Activated CD4-positive, CD25-positive, alpha-beta regulatory T cell (primary cell): ENCODE measurements at places on chromosomes 3 and 15.

DNA sequence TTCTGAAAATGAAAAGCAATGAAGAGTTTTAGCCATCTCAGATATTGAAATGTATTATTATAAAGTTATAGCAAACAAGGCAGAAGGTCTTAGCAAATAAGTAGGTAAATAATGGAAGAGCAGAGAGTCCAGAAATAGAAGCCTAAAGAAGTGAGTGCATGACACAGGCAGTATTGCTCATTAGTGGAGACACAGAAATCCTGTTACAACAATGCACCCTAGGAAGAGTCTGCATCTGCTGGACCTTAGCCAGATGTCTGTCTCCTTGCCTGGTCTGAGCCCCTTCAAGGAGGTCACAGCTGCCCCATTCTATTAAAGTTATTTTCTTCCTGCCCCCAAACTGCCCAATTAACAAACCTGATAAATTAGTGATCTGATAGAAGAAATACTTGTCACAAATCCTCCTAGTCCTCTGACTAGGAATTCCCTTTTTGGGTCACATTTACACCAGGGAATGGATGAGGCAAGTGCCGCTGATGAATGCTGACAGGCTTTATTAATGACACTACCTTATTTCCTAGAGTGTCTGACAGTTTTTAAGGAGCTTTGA, 51.9 kb downstream of the HOMER2 start:
- no peak for DNase-seq

GRCh38 chr15:78131295-78132061, at the start of gene CIB2:
Gene CIB2 (minus strand): TSS chr15:78131445. CDS start chr15:78131215, 230 bp downstream.
- DNase-seq: peak; percentile 72

- no peak for DNase-seq
Measured at GRCh38 chr3:38964646-38965045, 87.1 kb downstream of the SCN11A start.

DNA sequence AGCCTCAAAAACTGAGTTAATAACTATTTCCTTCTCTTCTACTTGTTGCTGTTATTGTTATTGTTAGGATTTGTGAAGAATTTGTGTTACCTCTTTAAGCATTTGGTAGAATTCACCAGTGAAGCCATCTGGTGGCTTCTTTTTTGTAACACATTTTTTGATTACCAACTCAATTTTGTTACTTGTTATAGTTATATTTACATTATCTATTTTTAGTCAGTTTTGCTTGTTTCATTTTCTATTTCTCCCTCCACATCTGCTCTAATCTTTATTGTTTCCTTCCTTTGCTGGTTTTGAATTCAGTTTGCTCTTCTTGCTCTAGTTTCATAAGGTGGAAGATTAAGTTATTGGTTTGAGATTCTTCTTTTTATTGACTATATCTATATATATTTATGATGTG, 3.7 kb upstream of the SLC9C1 start:
- no peak for DNase-seq

- no peak for DNase-seq
Measured at GRCh38 chr3:105580296-105580965, 213.7 kb downstream of the ALCAM start.

- DNase-seq: no peak
Measured at GRCh38 chr3:11335056-11335608, 62.9 kb downstream of the ATG7 start.

- DNase-seq: no peak
Measured at GRCh38 chr15:93428150-93428549, 339.1 kb upstream of the RGMA start.

DNA sequence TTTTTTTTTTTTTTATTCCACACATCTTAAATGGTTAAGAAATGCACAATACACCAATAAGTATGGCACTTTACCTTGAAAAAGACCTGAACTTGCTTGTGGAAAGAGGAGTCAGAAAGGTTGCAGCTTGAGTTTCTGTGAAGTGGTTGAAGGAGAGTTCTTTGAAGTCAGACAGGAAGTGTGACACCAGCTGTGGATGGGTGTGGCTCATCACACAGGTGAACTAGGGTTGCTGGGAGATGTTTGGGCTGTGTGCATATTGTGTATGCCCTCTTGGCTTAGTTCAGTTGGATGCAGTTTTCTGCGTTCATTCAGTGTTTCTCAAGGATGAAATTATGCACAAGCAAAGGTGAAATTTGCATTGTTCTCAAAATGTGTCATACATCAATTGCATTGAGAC, 6.3 kb downstream of the AEN start:
- DNase-seq: peak; percentile 23

- DNase-seq: no peak
Measured at GRCh38 chr3:69848113-69848512, 108.8 kb downstream of the MITF start.

DNA sequence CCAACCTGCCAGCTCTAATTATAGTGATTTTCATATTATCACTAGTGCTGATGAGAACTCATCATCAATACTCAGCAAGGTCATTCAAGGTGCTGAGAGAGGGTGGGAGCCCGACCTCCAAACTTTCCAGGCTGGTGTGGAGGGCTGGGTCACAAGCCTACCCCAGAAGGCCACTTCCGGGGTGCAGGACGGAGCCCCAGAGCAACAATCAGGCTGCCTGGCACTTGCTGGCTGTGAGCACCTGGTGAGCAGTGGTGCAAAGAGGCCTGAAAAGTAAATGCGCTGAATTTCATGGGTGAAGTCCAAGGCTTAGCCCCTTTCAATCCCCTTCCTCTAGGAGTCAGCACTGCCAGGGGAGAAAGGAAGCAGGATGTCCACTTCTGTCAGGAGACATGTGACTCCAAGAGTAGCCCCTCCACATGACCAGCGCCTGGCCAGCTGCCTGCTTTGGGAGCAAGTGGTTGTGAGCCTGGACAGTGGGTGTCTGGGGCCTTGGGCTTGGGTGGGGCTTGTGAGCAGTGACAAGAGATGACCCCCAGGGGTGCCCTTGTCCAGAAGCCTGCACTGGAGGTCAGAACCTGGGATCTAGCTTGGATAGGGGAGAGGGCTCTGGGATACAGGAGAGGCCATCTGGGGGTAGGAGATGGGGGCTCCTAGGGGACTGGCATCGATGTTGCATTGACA, 165.0 kb upstream of the TLE3 start:
- no peak for DNase-seq

- no peak for DNase-seq
Measured at GRCh38 chr3:140078940-140079339, 144.0 kb downstream of the CLSTN2 start.

DNA sequence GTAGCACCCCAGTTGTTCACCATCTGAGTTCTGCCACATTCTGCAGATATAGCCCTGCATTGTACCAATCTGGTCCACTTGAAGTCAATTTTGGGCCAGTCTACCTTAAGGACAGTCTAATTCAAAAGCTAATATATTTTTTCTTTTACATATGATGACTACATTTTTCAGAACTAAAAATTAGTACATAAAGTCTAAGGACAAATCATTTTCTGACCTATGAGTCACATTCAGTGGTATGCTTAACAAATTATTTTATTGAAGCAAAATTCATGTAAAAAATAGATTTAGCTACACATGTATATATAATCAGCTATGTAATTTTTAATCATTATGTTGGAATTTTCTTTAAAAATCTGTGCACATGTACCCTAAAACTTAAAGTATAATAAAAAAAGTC, 52.1 kb upstream of the IL12A start:
- no peak for DNase-seq

- no peak for DNase-seq
Measured at GRCh38 chr3:145422556-145422955, 738.4 kb downstream of the PLOD2 start.

- no peak for DNase-seq
Measured at GRCh38 chr3:113266738-113267137, 55.4 kb downstream of the BOC start.

DNA sequence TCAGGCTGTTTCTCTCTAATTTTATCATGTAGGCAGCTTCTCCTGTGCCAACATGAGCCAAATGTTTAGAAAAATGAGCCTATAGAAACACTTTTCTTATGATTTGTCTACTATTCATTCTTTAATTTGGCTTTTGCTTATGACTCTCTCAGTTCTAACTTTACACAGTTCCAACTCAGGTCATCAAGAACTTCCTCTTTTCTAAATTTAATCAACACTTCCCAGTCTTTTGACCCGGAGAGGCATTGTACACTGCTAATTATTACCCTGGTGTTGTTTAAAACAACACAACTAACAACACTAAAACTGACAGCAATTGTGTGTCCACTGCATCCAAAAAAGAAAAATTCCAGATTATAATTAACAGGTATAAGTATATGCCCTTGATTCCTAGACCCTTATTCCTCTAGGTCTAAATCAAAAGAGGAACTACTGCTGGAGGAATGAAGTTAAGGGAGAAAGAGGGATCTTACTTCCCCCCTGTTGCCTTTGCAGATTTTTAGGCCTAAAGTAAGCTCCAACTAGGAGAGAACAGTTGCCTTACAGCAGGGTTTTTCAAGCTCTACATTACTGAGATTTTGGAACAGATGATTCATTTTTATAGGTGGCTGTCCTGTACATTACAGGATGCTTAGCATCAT, 332.2 kb upstream of the GOLIM4 start:
- no peak for DNase-seq

DNA sequence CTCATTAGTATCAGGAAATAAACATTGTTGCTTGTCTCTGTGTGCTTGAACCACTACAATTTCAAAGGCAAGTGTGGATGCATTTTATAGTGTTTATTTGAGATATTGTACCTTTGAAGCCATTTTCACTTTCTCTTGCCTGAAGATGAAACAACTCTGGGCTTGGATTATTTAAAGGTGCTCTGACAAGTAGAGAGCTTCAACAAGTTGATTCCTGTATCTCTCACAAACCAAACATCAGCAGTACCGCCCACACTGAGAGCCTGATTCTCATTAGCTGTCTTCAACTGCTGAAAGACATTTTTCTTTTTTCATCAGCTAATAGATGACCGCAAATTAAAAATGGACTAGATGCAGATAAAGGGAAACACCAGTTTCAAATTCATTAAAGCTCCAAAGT, 806 bp upstream of the CERS3 start:
- no peak for DNase-seq

- no peak for DNase-seq
Measured at GRCh38 chr15:67796196-67797127, 28.8 kb upstream of the SKOR1 start.
